ENCODE measurements at places on chromosomes 5 and 9.

DNA sequence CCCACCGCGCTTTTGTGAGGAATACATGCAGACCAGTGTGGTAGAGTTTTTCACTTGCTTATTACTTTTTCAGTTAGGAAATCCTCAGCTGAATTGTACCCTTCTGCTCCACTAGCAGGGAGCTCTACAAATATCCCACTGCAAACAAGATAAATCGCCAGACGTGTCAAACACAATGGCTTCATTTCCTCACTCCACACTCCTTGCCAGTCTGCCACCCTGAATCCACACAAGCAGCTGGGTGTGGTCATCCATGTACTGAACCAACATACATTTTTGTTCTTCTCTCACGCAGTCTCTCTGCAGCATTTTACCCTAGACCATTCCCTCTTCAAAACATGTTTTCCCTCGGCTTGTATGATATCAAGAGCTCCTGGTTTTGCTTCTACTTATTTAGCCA, 3.7 kb upstream of the ROR2 start:
- DNase-seq, result no peak

- no peak for DNase-seq
Measured at GRCh38 chr9:16431666-16432392, 438.6 kb downstream of the BNC2 start.

DNA sequence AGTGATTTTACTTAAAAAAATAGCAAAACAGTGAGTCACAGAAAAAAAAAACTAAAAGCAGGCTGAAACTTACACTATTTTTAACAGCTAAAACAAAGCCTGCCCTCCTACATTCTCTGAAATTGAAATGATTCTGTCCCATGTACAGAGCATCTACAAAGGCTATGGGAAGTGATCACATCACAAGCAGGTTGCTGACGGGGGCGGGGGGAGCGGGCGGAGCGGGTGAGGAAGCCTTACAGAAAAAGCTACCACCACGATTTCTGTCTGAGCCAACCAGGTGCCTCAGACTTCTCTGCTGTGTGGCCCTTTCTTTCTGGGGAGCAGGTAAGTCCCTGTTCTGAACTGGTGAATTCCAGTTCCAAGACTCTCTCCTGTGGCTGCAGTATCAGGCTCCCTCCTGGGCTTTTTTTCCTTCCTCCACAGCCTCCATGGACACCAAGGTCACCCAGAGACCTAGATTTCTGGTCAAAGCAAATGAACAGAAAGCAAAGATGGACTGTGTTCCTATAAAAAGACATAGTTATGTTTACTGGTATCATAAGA, 104.9 kb downstream of the ANKRD18B start:
- no peak for DNase-seq

GRCh38 chr5:108345541-108346171, 36.2 kb downstream of the FBXL17 start:
- no peak for DNase-seq

GRCh38 chr9:92620845-92621244, 49.1 kb downstream of the IPPK start:
- DNase-seq, result no peak

- no peak for DNase-seq
Measured at GRCh38 chr5:24110004-24110615, 534.7 kb downstream of the CDH10 start.

DNA sequence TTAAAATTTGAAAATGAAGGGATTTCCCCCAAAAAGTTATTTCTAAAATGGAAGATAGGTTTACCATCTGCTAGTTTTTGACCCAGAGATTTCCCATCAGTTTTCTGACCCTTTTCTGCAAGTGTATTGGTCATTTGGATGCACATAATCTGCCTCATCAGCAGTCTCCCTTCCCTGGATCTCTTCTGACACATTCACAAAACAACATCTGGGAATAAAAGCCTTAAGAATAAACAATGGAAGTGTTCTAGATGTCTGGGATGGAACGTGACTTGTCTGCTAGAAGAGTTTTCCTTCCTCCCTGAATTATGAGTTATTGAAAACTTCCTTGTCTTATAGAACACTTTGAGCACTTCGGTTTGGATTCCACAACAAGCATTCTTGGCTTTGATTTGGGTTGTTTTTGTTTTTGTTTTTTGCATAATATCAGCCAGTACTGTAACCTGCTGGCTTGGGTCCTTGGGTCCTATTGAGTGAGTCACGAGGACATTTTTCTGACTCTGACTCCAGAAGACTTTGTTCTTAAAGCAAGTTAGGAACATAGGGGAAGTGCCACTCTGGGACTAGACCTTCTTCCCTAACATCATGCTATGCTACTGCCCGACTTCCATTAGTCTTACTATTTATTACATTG, 18.2 kb upstream of the ESM1 start:
- DNase-seq, result no peak

- no peak for DNase-seq
Measured at GRCh38 chr5:160685219-160685618, 166.8 kb downstream of the ATP10B start.

Data from WTC11 (cell line).